IMR-90 (cell line): ENCODE measurements at places on chromosomes 6 and 20. TPM values are rescaled to one million over a fixed set of nuclear protein-coding genes. Genes with fewer than 3 reads are reported as not detected.

Gene NEURL2
- 2.0 and 2.5 TPM in 2 replicates for polyA plus RNA-seq

DNA sequence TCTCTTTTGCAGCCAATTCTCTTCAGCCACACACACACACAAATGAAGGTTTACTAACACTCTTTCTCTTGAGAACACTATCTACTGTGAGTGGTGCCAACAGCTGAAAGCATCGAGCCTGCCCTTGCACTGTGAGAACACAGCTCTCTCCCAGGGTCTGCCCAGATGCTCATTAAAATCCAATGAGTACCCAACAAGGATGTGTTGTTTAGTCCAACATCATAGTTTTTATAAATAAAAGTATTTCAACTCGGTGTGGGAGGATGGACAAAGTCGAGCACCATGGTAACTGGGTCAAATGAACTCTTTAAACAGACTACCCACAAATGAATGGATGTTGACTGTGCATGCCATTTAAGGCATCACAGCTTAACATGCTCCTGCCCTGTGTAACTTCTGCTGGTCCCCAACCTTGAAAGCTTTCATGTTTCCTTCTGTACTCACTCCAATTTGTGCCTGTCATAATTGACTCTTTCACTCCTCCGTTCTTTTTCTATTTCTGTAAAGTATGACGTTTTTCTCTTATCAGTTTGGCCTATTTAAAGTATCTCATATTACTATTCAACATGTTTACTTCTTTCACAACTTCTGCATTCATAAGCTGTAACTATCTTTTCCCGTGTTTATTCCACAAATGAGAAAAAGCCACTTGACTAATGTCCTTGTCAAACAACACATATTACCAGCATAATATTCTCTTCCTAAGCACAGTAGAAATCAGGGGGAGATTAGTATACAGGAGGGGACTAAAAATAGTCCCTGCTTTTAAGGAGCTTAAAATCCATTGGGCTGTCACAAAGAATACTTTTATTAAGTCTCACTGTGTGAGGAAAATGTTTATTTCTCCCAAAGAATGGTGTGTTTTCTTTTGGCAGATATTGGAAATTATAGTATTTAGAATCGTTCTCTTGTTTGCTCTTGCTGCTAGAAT lies 215.4 kb downstream of the RFPL4B start:
- peaks cover 4% of the 10 kb centered on the region; the same call in 1 of the 2 replicates for H3K4me1 ChIP-seq
- H3K27me3 ChIP-seq = no peaks in the 10 kb centered on the region
- H3K4me3 ChIP-seq = no peak overlapping the region
- peak; percentile 73 for DNase-seq
- H3K36me3 ChIP-seq = no peaks in the 10 kb centered on the region

GRCh38 chr6:159023893-159024292 lies 20.9 kb downstream of the TAGAP start:
- no peaks in the 10 kb centered on the region for H3K36me3 ChIP-seq
- no peak overlapping the region for H3K4me3 ChIP-seq
- no peaks in the 10 kb centered on the region for H3K4me1 ChIP-seq
- no peak for DNase-seq
- H3K27me3 ChIP-seq = no peaks in the 10 kb centered on the region; the same call in none of the 2 replicates
- no peak overlapping the region for H3K27ac ChIP-seq

DNA sequence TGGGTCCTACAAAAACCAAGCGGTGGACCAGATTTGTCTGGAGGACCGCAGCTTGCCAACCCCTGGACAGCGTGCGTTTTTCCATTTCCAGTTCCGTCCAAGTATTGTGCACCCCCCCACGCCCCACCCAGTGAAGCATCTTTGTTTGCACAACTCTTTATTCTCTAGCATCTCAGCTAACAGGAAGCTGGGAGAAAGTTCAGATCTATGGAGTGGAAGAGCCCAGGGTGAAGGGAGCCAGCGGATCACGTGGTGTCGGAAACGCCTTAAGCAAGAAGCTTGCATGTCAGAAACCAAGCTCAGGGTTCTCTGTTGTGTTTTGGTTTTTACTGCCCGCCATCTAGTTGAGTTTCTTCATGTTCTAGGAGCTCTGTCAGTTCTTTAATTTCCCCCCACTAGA lies 29.9 kb downstream of the ARID1B start:
- DNase-seq = no peak
- peaks cover 6% of the 10 kb centered on the region for H3K4me1 ChIP-seq
- no peak overlapping the region for H3K27ac ChIP-seq
- H3K4me3 ChIP-seq = no peak overlapping the region
